ENCODE measurements at places on chromosomes 13 and 19. TPM values are rescaled to one million over a fixed set of nuclear protein-coding genes. Genes with fewer than 3 reads are reported as not detected.
A peak's percentile ranks its signal among the peaks of the same experiment; 100 is the strongest.

GRCh38 chr19:50202386-50202785 lies 1.0 kb upstream of the MYH14 start:
- H3K4me1 ChIP-seq, result no peaks in the 10 kb centered on the region
- no peak for DNase-seq
- peaks cover 31% of the 10 kb centered on the region for H3K27me3 ChIP-seq
- H3K4me3 ChIP-seq, result no peak overlapping the region
- no peak overlapping the region for H3K27ac ChIP-seq

GRCh38 chr13:85841427-85841826 lies 42.2 kb upstream of the SLITRK6 start:
- no peaks in the 10 kb centered on the region for H3K4me1 ChIP-seq
- no peak for DNase-seq
- H3K27me3 ChIP-seq, result no peaks in the 10 kb centered on the region
- H3K4me3 ChIP-seq, result no peak overlapping the region
- no peaks in the 10 kb centered on the region for H3K36me3 ChIP-seq
- H3K27ac ChIP-seq, result no peak overlapping the region

- H3K4me3 ChIP-seq, result no peak overlapping the region
- H3K36me3 ChIP-seq, result peaks cover 2% of the 10 kb centered on the region
- DNase-seq, result no peak
- no peak overlapping the region for H3K27ac ChIP-seq
- peaks cover 2% of the 10 kb centered on the region for H3K27me3 ChIP-seq
These were observed 143.9 kb upstream of the TSC22D1 start for GRCh38 chr13:44719857-44720671.

DNA sequence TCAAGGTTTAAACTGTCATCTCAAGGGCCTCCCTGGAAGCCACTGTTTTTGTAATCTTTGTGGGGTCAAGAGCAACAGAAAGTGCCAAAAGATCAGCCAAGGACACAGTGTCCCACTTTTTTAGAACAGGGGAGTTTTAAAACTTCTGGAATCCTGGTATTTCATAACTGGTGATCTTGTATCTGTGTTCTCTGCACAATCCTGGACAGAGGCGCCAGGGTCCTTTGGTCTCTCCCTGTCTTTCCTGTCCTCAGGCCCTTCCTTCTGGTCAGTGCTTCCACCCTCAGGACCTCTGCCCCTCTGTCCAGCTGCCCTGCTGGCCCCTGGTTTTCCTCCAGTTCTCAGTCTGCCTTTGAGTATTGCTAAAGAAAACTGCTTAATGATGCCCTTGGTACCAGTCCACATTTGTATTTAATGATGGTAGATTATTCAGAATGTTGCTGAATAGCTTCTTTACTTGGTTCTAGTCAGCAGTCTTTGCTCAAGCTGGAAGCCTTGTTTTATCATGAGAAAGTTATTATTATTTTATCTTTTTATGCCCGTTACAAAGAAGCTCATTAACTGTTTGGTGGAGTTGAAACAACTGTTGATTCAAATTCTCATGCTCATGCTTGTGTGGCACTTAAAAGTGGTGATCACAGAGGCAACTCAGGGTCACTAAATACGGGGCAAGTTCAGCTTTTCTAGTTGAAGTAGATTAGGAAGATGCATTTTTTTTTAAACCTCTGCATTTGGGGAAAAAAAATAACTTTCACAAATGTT lies 47.5 kb downstream of the WASF3 start:
- no peak overlapping the region for H3K27ac ChIP-seq
- no peak overlapping the region for H3K4me3 ChIP-seq
- H3K27me3 ChIP-seq, result no peaks in the 10 kb centered on the region
- no peaks in the 10 kb centered on the region for H3K4me1 ChIP-seq

- peaks cover 7% of the 10 kb centered on the region for H3K27me3 ChIP-seq
- no peak for DNase-seq
- H3K27ac ChIP-seq, result peak overlapping the region; percentile 80
- no peaks in the 10 kb centered on the region for H3K36me3 ChIP-seq
- H3K4me1 ChIP-seq, result peaks cover 10% of the 10 kb centered on the region
These were observed 5.2 kb downstream of the SYDE1 start for GRCh38 chr19:15112385-15112784.

DNA sequence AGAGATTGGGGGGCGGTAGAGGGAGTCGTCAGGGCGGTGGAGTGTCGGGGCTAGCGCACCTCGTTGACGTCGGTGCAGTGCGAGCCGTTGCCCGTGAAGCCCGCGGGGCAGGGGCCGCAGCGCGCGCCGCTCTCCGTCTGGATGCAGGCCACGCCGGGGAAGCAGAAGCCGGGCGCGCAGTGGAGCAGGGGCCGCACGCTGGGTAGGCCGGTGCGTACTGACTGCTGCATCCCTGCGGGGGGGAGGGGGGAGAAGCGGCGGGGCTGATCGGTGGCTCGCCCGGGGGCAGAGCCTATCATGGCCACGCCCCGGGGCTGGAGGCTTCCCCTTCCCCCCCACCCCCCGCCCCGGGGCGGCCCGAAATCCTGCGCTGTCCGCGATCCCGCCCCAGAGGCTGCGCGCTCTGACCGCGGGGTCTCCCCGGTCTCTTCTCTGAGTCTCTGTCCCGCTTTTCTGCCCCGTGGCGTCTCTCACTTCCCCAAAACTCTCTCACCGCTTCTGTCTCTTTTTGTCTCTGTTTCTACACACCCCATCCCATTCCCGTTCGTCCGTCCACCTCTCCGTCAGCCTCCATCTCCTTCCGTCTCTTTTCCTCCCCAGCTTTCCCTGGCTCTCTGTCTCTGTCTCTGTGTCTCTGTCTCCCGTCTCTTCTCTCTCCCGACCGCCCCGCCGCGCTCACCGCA lies 1.1 kb downstream of the COMP start:
- peaks cover 4% of the 10 kb centered on the region for H3K36me3 ChIP-seq
- peak; percentile 12 for DNase-seq
- no peak overlapping the region for H3K27ac ChIP-seq
- H3K27me3 ChIP-seq, result peaks cover 84% of the 10 kb centered on the region
- peak overlapping the region; percentile 83 for H3K4me3 ChIP-seq

DNA sequence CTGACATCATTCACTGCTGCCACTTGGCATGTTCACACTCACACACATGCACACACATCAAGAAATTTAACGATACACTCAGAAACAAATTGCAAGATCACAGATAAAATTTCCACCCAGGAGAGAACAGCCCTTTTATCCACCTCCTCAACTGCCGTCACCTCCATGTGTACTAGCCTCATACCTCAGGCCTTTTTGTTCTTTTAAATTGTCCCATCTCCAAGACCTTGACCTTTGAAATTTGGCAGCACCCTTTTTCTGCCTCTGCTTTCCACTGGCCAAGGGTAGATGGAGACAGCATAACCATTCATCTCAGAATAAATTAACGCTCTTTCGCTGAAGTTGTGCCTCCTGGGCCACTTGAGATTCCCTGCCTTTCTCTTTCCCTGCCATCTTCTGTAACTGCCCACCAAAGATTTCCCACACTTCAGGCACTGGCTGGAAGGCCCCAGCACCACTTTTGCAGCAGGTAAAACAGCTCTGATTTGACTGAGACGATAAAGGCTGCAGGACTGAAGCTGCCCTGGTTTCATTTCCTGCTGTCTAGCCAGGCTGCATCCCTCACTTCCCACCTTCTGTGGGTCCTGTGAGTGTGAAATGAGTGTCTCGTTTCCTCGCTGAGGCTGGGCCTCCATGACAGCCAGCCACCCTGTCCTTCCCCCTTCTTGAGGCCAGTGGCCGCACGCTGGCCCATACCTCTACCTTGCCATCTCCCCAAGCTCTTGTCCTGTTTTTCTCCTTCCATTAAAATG lies 39.3 kb downstream of the MBNL2 start:
- H3K4me1 ChIP-seq, result peaks cover 57% of the 10 kb centered on the region
- peak overlapping the region; percentile 76 for H3K27ac ChIP-seq
- no peak for DNase-seq
- H3K4me3 ChIP-seq, result no peak overlapping the region

DNA sequence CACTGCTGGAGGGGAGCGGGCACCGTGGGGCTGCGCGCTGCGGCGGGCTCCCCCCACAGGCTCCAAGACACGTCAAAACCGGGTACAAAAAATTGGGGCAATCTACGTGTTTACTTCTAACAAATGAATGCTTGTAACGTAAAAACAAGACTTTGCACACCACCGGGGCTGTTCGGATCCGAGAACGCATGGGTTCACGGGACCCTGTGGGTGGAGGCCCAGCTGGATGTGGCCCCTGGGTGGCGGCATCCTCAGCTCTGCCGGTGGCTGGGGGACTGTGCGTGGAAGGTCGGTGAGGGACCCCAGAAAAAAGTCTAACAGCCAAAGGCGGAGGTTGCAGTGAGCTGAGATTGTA lies 10.3 kb upstream of the SLC7A10 start:
- no peaks in the 10 kb centered on the region for H3K36me3 ChIP-seq
- peaks cover under 1% of the 10 kb centered on the region for H3K27me3 ChIP-seq
- DNase-seq, result no peak
- no peak overlapping the region for H3K4me3 ChIP-seq

The HSH2D gene
- polyA plus RNA-seq, result 6.7 TPM

The OVOL3 gene
- polyA plus RNA-seq, result not detected

The PSG11 gene
- not detected for polyA plus RNA-seq

The ZNF560 gene
- not detected for polyA plus RNA-seq

The WTIP gene
- polyA plus RNA-seq, result not detected

Data from naive thymus-derived CD8-positive, alpha-beta T cell (primary cell).